Pulmonary artery endothelial cell (primary cell): ENCODE measurements at places on chromosomes 5 and 9. TPM values are rescaled to one million over a fixed set of nuclear protein-coding genes. Genes with fewer than 3 reads are reported as not detected.

- DNase-seq = no peak
Measured at GRCh38 chr5:180135128-180135955, 63.8 kb upstream of the RNF130 start.

DNA sequence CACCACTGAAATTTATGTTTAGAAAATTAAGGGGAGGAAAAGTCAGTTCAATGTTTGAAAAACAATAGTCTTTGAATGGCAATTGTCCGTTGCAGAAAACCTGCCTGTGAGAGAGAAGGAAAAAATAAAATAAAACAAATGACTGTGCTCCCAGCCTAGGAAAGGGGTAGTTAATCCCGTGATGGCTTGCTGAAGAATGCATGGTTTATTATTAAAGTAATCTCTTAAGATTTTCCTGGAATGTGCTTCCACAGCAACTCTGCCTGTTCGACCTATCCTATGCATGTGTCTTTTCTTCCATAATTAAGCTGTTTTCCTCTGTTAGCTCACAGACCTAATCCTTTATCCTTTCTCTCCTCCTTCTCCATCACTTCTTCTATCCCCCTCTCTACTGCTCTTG is 2.4 kb upstream of the DAB2 start:
- no peak for DNase-seq

- DNase-seq = no peak
Measured at GRCh38 chr9:137286975-137287383, 9.5 kb downstream of the TOR4A start.

DNA sequence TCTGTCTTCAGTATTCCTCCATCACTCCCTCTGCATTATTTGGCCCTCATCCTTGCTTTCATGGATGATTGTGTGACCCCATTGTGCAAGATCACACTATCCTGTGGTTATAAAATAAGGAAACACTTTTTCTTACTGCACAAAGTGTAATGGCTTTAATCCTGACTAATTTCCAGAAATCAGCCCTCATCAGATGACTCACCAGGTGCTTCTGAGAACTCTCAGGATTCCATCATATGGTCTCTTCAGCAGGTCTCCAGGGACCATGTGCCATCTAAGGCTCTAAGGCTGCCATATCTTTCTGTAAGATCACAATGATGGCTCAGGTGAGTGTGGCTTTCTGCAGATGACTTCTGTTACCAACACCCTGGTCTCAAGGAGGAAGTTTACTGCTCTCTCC is 27.3 kb upstream of the FER start:
- no peak for DNase-seq

GRCh38 chr5:132456296-132456986 is 34.1 kb downstream of the IRF1 start:
- no peak for DNase-seq

- DNase-seq = no peak
Measured at GRCh38 chr9:131020388-131020787, 11.4 kb downstream of the LAMC3 start.

- DNase-seq = no peak
Measured at GRCh38 chr9:136386018-136386417, 12.5 kb upstream of the CARD9 start.

DNA sequence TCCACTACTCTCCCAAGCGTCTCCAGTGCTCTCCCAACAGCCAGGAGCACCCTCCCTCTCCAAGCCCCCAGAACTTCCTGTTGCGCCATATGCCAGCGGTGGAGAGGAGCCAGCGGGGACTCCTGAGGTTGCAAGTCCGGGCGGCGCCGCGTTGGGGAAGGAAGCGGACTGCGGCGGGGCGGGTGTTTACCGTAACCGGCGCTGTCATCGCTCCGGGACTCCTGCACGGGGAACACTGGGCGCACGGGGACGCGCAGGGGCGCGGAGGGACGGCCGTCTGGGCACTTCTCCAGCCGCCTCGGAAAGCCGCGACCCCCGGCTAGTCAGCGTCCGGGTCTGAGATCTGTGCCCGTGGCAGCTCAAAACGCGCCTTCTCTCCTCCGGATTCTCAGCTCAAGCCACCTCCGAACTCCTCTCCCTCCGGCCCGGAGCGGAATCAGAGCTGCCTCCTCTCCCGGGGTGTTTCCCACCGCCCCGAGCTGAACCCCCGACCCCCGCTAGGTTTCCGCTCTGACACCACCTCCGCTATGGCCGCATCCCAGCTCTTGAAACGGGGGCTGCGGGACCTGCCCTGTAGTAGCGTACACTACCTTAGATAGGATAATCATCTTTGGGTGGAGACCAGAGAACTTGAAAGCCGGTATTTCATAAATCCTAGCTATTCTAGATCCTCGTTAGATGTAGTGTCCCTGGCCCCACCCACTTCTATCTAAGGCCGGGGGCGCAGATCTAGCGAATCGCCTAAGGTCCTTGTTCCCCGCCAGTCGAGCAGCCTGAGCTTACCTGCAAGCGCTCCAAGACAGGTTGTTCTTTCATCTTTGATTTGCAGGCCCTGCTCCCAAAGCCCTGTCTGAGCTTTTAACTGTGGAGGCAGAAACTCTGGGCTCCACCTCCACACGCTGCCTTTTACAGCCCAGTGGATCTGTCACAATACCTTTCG is at the start of gene TRPM6:
Gene TRPM6 (minus strand): TSS at position 881 of the 940 bp plus-strand sequence. CDS start 65 bp downstream, at position 816.
- no peak for DNase-seq

- DNase-seq = peak; percentile 59
Measured at GRCh38 chr5:147558826-147559225, 49.0 kb upstream of the DPYSL3 start.

- no peak for DNase-seq
Measured at GRCh38 chr5:88488130-88488529, 219.5 kb upstream of the TMEM161B start.

GRCh38 chr9:91845879-91846278 is 104.1 kb downstream of the ROR2 start:
- DNase-seq = no peak

- peak; percentile 68 for DNase-seq
Measured at GRCh38 chr5:93791518-93791972, 50.1 kb upstream of the POU5F2 start.

GRCh38 chr9:126403397-126403796 is 76.8 kb downstream of the MVB12B start:
- DNase-seq = no peak

CA9 gene
- total RNA-seq = 0.40 TPM in 1 of 2 replicates, not detected in the other

RC3H2 gene
- total RNA-seq = 57.0 and 75.8 TPM in 2 replicates
